ENCODE measurements at places on chromosomes 3 and 15. TPM values are rescaled to one million over a fixed set of nuclear protein-coding genes. Genes with fewer than 3 reads are reported as not detected.

Gene LXN
- total RNA-seq, result 50.4 TPM

Gene ADGRG7
- not detected for total RNA-seq

Gene GOLGA6A
- total RNA-seq, result 0.12 TPM

Gene MNS1
- total RNA-seq, result 2.6 TPM

Gene TRH
- not detected for total RNA-seq

Gene SPCS1
- total RNA-seq, result 159 TPM

Gene IQCF5
- not detected for total RNA-seq

Gene TEX55
- not detected for total RNA-seq

Gene NT5DC2
- total RNA-seq, result 86.6 TPM

Gene APBA2
- total RNA-seq, result 18.8 TPM

Gene DISP2
- total RNA-seq, result 1.9 TPM

Gene C3orf18
- total RNA-seq, result 2.3 TPM

Gene SNRPN
- 97.9 TPM for total RNA-seq

Gene ZNF501
- total RNA-seq, result not detected

Gene KLF15
- total RNA-seq, result 0.73 TPM

Gene RAB5A
- 47.1 TPM for total RNA-seq

Gene KBTBD13
- total RNA-seq, result not detected

Gene SMAD6
- 30.5 TPM for total RNA-seq

Gene GOLGA6L9
- 2.6 TPM for total RNA-seq

Gene SLC38A3
- total RNA-seq, result 0.12 TPM

Gene PLIN1
- total RNA-seq, result 0.15 TPM

Gene TGM4
- 0.12 TPM for total RNA-seq

Gene PIAS1
- total RNA-seq, result 22.3 TPM

Gene HCN4
- 0.31 TPM for total RNA-seq

Gene DGKG
- 7.0 TPM for total RNA-seq

Gene GOLGA6L7
- not detected for total RNA-seq

Gene IL17RC
- 35.3 TPM for total RNA-seq

Gene NANOGP8
- not detected for total RNA-seq

Gene RETNLB
- not detected for total RNA-seq

Gene ARIH1
- total RNA-seq, result 72.7 TPM

Gene FGF12
- total RNA-seq, result 0.39 TPM

Gene SAXO2
- total RNA-seq, result 2.2 TPM

Gene TF
- total RNA-seq, result 0.91 TPM

Gene TGM5
- not detected for total RNA-seq

Gene CFAP100
- total RNA-seq, result not detected

Gene PYDC2
- not detected for total RNA-seq

Gene PCOLCE2
- 23.6 TPM for total RNA-seq

Gene CYP8B1
- not detected for total RNA-seq

Gene PDIA5
- 30.2 TPM for total RNA-seq
